Astrocyte (in vitro differentiated cells and primary cell): ENCODE measurements at places on chromosomes 4 and X. TPM values are rescaled to one million over a fixed set of nuclear protein-coding genes. Genes with fewer than 3 reads are reported as not detected.

The BEX5 gene
- 1.4 and 1.6 TPM in 2 replicates for total RNA-seq

The NRK gene
- total RNA-seq = 18.3 and 20.1 TPM in 2 replicates

The ASB9 gene
- total RNA-seq = 0.27 TPM in 1 of 2 replicates, not detected in the other

The BTC gene
- 0.20 and 0.26 TPM in 2 replicates for total RNA-seq

The CFAP99 gene
- total RNA-seq = not detected in 2 replicates

The VCX gene
- not detected in 2 replicates for total RNA-seq

The FGF13 gene
- total RNA-seq = 3.9 and 5.1 TPM in 2 replicates

The GRPR gene
- total RNA-seq = 1.9 and 3.0 TPM in 2 replicates

The NAP1L3 gene
- 10.8 and 11.3 TPM in 2 replicates for total RNA-seq

The DCHS2 gene
- 0.25 and 0.36 TPM in 2 replicates for total RNA-seq

The TMEM271 gene
- total RNA-seq = 4.4 and 6.2 TPM in 2 replicates

The GDI1 gene
- total RNA-seq = 137 and 143 TPM in 2 replicates

The DMD gene
- 22.2 and 25.0 TPM in 2 replicates for total RNA-seq

The TCEAL7 gene
- total RNA-seq = 7.6 and 9.4 TPM in 2 replicates

The PAGE1 gene
- not detected in 2 replicates for total RNA-seq

The MAGEE2 gene
- total RNA-seq = not detected in 2 replicates

The PUDP gene
- total RNA-seq = 18.4 and 21.8 TPM in 2 replicates

The GCNA gene
- total RNA-seq = 2.2 and 2.4 TPM in 2 replicates

The MGARP gene
- total RNA-seq = 0.36 and 0.45 TPM in 2 replicates

The TXK gene
- total RNA-seq = 0.50 TPM in 1 of 2 replicates, not detected in the other

The NDNF gene
- 0.19 and 0.34 TPM in 2 replicates for total RNA-seq

The GUF1 gene
- total RNA-seq = 24.7 and 25.3 TPM in 2 replicates

The CSAG2 gene
- not detected in 2 replicates for total RNA-seq

The JAKMIP1 gene
- total RNA-seq = 0.50 and 0.79 TPM in 2 replicates

The HSFX1 gene
- 0.75 and 1.5 TPM in 2 replicates for total RNA-seq
